Activated naive CD4-positive, alpha-beta T cell treated with anti-CD3 and anti-CD28 coated beads for 36 hours (primary cell): ENCODE measurements at places on chromosomes 4 and X. TPM values are rescaled to one million over a fixed set of nuclear protein-coding genes. Genes with fewer than 3 reads are reported as not detected.
A peak's percentile ranks its signal among the peaks of the same experiment; 100 is the strongest.

- no peak overlapping the region for H3K4me3 ChIP-seq
- H3K36me3 ChIP-seq = no peaks in the 10 kb centered on the region
- DNase-seq = no peak
- H3K4me1 ChIP-seq = no peaks in the 10 kb centered on the region
- H3K27me3 ChIP-seq = no peaks in the 10 kb centered on the region
Measured at GRCh38 chr4:86296865-86297264, 63.0 kb downstream of the MAPK10 start.

GRCh38 chr4:85218756-85219155 lies 252.3 kb upstream of the WDFY3 start:
- no peaks in the 10 kb centered on the region for H3K36me3 ChIP-seq
- no peak overlapping the region for H3K27ac ChIP-seq
- no peak for DNase-seq
- no peaks in the 10 kb centered on the region for H3K27me3 ChIP-seq
- no peaks in the 10 kb centered on the region for H3K4me1 ChIP-seq

DNA sequence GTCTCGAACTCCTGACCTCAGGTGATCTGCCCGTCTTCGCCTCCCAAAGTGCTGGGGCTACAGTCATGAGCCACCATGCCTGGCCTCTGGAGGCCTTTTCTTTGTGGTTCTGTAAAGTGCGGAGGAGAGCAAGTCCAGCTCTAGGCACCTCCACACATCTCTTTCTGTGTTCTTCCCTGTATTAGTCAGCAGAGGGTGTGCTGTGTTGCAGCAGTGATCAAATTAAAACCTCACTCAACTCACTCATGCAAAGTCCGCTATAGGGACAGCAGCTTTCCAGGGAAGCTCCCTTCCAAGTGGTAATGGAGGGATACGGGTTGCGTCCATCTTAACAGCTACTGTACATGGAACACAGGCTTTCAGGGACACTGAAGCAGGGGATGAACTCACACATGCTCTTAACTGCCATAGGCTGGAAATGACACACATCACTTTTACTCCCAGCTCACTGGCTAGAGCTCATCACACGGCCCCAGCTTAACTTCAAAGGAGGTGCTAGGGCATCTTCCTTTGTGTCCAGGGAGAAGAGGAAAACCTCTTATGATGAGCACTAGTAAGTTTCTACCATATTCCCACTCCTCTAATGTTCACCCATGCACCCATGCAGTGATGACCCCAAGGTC lies 36.0 kb upstream of the CCNG2 start:
- DNase-seq = no peak
- no peak overlapping the region for H3K4me3 ChIP-seq
- no peaks in the 10 kb centered on the region for H3K4me1 ChIP-seq
- H3K36me3 ChIP-seq = no peaks in the 10 kb centered on the region
- no peak overlapping the region for H3K27ac ChIP-seq
- no peaks in the 10 kb centered on the region for H3K27me3 ChIP-seq

GRCh38 chr4:41129128-41129754 lies 85.1 kb downstream of the APBB2 start:
- no peak overlapping the region for H3K27ac ChIP-seq
- no peak overlapping the region for H3K4me3 ChIP-seq
- peaks cover 9% of the 10 kb centered on the region for H3K27me3 ChIP-seq

- no peaks in the 10 kb centered on the region for H3K4me1 ChIP-seq
- H3K36me3 ChIP-seq = no peaks in the 10 kb centered on the region
- no peak overlapping the region for H3K27ac ChIP-seq
- no peaks in the 10 kb centered on the region for H3K27me3 ChIP-seq
Measured at GRCh38 chrX:42673301-42673810, 104.6 kb downstream of the PPP1R2C start.

GRCh38 chr4:130568746-130569145 lies 1472.8 kb downstream of the C4orf33 start:
- no peaks in the 10 kb centered on the region for H3K4me1 ChIP-seq
- H3K27me3 ChIP-seq = no peaks in the 10 kb centered on the region
- H3K4me3 ChIP-seq = no peak overlapping the region

DNA sequence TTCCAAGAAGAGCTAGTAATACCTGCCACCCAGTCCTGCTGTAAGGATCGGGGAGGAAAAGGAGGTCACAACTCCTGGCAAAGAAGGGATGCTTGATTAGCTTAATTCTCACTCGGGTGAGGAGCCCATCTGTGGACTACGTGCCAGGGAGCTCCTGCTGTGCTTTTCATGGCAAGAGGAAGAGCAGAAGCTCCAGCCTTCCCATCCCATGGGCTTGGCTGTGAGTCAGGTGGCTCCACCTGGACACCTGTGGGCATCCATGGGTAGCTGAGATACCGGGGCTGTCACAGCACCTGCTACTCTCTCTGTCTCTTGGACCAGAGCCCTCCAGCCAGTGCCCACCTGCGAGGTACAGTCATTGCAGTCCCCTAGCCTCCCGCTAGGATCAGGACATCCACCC lies 18.0 kb downstream of the CLNK start:
- no peaks in the 10 kb centered on the region for H3K36me3 ChIP-seq
- H3K27ac ChIP-seq = no peak overlapping the region
- H3K27me3 ChIP-seq = no peaks in the 10 kb centered on the region
- H3K4me3 ChIP-seq = no peak overlapping the region
- H3K4me1 ChIP-seq = peaks cover 7% of the 10 kb centered on the region

DNA sequence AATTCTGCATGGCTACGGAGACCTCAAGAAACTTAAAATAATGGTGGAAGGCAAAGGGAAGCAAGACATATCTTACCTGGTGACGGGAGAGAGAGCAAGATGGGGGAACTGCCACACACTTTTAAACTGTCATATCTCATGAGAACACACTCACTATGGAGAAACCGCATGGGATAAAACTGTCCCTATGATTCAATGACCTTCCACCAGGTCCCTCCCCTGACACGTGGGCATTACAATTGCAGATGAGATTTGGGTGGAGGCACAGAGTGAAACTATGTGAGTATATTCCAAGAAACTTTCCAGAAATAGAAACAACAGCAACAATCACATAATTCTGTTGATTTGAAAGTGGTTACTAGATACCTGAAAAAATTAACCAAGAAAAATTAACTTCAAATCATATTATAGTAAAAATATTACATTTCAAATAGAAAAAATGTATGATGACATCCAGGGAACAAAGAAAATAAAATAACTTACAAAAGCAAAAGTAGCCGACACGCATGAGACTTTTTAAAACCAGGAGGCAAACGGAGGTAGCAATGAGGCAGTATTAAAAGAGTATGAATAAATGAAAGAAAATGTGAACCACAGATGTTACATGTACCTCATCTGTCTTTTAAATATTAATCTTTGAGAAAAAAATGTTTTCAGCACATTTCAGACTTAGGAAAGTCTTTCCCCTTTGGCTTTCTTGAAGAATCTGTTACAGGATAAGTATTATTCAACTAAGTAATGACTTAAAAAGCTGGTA lies 879.5 kb downstream of the TECRL start:
- H3K4me1 ChIP-seq = no peaks in the 10 kb centered on the region
- H3K27ac ChIP-seq = no peak overlapping the region
- H3K36me3 ChIP-seq = no peaks in the 10 kb centered on the region
- no peak overlapping the region for H3K4me3 ChIP-seq
- no peak for DNase-seq

DNA sequence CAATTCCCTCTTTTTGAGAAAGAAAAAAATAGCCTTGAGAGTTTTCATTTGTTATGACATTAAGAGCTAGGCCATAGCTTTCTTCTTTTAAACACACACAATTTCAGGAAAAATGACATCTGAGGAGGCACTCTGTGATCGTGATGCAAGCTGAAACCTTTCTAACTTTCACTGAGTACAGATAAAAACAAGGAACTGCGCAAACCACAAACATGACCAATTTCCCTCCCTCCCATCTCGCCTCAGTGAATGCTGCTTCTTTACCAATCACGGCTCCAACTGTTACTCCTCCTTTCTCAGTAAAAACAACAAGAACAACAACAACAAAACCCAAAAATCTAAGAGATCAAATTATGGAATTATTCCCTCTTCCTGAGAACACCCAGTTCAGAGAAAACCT lies 626.8 kb downstream of the TLL1 start:
- H3K27ac ChIP-seq = no peak overlapping the region
- H3K4me3 ChIP-seq = no peak overlapping the region
- no peak for DNase-seq
- no peaks in the 10 kb centered on the region for H3K36me3 ChIP-seq

DNA sequence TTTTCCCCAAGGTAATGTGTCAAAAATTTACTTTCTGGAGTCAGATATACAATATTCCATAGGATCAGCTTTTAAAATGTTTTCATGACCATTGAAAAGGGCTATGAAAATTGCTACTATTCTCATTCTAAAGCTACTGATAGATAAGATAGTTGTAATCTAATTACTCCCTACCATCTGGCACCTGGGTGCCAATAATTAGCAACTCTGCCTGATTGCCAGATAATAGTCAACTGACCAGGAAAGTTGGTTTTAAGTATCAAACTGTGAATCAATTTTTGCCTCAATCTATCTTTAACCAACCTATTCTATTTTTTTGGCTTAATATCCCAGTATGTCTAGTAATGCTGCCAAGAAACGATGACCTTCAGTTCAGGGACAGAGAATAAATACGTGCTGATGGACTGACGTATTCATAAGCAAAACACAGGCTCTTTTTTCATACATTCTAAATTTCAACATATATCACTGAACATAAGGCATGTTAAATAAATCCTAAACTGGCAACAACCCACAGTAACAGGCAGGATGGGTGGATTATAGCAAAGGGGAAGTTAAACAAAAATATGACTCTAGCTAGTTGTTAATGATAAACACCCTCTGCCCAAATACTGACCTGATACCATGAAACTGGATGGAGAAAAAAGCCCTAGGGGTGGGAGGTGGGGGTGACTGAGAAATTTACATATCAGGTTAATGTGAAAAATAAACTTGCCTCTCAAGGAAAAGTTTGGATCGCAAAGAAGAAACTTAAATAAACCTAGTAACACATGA lies 18.2 kb downstream of the SH3RF1 start:
- no peak for DNase-seq
- no peaks in the 10 kb centered on the region for H3K4me1 ChIP-seq
- H3K36me3 ChIP-seq = no peaks in the 10 kb centered on the region

DNA sequence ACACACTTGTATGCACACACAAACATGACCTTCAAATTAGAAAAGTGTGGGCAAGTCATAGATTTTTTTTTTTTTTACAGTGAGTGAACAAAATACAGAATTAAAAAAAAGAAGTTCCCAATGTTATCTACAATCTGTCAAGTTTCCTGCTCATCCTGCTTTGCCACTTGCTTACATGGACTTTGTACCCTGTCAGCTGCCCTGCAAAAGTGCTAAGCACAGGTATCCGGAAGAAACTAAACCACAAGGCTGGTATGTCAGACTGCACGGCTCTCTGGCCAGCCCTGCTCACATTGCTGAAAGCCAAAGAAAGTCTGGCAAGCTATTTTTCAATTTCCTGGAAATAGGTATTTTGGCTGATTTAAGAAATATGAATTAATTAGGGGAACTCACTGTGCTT lies 38.9 kb upstream of the BCLAF3 start:
- no peaks in the 10 kb centered on the region for H3K36me3 ChIP-seq
- peaks cover 8% of the 10 kb centered on the region for H3K4me1 ChIP-seq
- H3K4me3 ChIP-seq = no peak overlapping the region
- DNase-seq = no peak

DNA sequence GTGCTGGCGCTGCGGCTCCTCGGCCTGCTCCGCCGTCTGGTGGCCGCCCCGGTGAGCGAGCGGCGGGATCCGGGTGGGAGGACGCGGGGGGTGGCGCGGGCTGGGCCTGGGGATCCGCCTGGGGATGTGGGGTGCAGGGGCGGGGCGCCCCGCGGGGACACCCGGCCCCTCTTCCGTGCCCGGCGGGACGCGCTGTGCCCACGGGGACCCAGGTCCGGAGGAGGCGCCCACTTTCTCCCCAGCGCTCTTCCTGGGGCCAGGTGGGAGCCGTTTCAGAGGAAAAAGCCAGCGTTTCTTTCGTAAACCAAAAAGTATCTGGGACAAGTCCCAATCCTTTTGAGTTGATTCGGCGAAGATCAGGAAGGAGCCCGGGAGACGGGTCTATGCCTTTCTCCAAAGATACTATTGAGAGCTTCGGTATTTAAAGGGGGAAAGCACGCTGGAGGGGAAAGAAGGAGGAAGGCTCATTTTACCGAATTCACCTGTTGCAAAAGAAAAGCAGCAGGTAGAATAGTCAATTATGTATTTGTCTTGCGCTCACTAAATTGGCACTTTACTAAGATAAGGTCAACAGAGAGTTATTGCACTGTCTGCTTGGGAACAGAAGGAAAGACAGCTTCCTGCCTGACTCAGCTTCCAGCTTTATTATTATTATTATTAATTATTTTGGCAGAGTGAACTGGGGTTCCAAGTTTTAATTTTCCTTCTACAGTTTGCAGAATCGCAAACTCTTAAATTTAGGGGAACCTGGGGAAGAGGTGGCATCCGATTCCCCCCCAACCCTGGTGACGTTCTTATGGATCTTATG lies 81.5 kb upstream of the CD99 start:
- no peaks in the 10 kb centered on the region for H3K27me3 ChIP-seq
- no peak for DNase-seq
- peak overlapping the region; percentile 90 for H3K4me3 ChIP-seq
- peaks cover 47% of the 10 kb centered on the region for H3K4me1 ChIP-seq

DNA sequence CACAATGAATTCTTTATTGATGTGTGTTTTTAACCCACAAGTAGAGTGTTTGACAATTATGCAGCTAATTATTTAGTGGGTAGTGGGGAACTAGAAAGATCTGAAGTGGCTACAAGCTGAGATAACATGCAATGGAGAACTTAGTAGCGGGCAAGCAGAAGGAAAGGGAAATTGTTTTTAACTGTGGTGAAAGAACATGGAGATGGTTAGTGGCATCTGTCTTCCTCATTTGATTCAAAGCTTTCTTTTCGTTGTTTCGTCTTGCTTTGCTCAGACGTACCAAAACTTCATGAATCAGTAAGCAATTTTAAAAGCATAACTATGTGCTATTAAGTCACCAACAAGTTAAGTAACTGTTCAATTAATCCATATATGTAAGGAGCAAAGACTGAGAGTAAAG lies 169.9 kb downstream of the BANK1 start:
- DNase-seq = no peak
- H3K4me3 ChIP-seq = no peak overlapping the region
- H3K36me3 ChIP-seq = no peaks in the 10 kb centered on the region
- no peaks in the 10 kb centered on the region for H3K27me3 ChIP-seq
- H3K4me1 ChIP-seq = no peaks in the 10 kb centered on the region
- no peak overlapping the region for H3K27ac ChIP-seq

- H3K27me3 ChIP-seq = no peaks in the 10 kb centered on the region
- H3K36me3 ChIP-seq = no peaks in the 10 kb centered on the region
- no peak overlapping the region for H3K4me3 ChIP-seq
- no peaks in the 10 kb centered on the region for H3K4me1 ChIP-seq
- no peak for DNase-seq
Measured at GRCh38 chrX:121433289-121433688, 385.9 kb downstream of the GLUD2 start.

Gene FAM47E
- total RNA-seq = not detected

Gene VCX
- not detected for total RNA-seq

Gene FATE1
- not detected for total RNA-seq

Gene MAOB
- not detected for total RNA-seq

Gene SHISA3
- total RNA-seq = 0.72 TPM

Gene TASL
- total RNA-seq = 0.79 TPM

Gene GPC3
- 0.43 TPM for total RNA-seq

Gene UGT2A1
- not detected for total RNA-seq

Gene GC
- total RNA-seq = not detected

Gene LDB2
- not detected for total RNA-seq
